OCI-M1 (cell line): ENCODE measurements at places on chromosomes 12 and 14.

- DNase-seq = peak; percentile 54
Measured at GRCh38 chr14:50954811-50955372, 10.6 kb upstream of the PYGL start.

DNA sequence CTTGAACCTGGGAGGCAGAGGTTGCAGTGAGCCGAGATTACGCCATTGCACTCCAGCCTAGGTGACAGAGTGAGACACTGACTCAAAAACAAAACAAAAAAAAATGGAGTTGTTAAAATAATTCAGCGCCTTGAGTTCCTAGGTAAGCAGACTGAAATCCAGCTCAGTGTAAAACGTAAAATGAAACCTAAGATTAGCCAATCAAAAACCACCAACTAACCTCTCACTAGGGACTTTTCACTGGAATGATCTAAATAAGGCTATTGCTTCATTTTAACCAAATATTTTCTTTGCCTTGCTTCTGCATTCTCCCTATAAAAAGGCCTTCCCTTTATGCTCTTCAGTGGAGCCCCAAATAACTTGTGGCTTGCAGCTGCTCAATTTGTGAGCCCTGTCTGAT lies 91.6 kb upstream of the HIF1A start:
- DNase-seq = no peak

DNA sequence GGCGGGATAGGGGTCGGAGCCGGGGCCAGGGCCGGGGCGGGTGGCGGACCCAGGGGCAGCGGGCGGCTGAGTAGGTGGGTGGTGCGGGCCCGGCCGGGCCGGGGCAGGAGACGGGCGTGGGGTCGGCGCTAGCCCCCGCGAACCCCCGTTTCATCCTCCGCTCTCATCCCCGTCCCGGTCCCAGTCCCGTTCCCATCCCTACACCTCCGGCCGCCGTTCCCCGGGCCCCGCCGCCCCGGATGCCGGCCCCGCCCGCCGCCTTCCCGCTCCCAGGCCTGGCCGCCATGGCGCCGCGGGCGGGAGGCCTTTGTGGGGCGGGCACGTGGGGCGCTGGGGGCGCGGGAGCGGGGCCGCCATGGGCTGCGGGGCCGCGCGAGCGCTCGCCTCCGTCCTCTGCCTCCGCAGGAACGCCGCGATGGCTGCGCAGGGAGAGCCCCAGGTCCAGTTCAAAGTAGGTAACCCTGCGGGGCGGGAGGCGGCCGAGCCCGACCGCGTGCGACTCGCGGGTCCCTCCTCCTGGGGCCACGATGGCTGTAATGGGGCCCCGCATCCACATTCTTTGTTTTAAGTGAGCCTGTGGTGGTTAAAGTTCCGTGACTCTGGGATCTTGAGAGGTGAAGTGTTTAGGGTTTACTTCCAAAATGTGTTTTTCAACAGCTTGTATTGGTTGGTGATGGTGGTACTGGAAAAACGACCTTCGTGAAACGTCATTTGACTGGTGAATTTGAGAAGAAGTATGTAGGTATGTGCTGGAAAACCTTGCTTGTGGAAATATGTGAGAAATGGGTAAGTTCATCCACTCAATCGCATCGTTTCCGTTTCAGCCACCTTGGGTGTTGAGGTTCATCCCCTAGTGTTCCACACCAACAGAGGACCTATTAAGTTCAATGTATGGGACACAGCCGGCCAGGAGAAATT lies 572 bp downstream of the RAN start:
- peak; percentile 59 for DNase-seq

DNA sequence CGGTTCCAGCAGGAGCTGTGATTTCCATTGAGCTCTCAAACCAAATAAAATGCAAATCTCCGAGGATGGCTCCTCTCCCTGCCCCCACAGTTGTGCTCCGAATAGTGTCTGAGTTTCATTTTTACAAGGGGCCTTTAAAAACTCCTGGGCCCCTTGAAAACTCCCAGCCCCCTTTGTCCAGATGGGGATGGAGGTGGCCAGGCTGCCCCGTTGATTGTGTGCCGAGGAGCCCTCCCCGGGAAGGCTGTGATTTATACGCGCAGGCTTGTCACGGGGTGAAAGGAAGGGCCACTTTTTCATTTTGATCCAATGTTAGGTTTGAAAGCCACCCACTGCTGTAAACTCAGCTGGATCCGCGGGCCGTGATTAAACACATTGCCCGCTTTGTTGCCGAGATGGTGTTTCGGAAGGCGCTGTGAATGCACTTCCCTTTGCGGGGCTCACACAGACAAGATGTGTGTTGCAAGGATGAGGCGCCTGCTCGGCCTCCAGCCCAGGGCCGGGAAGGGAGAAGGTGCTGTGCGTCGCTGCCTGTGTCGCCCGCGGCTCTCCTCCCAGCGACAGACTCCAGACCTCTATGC lies 98.8 kb downstream of the TMEM132C start:
- DNase-seq = no peak
